Panc1 (cell line): ENCODE measurements at places on chromosomes 1 and 21.

DNA sequence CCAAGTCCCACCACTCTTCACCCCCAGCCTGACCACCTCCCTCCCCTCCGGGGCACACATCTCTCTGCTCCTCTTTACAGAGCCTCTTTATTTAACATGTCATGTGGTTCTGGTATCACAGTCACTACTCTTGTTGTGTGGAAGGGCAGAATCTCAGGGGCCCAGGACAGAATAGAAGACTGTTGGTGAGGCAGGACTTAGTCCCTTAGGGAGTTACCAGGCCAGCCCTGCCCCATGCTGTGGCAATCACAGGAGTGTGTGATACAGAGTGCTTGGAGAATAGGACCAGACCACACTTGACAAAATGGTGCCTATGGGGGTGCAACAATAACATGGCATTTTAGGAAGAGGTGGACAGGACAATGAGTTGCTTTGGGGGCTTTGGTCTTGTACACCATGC lies 43.0 kb upstream of the CRNN start:
- DNase-seq = no peak

GRCh38 chr1:56385314-56385713 lies 194.0 kb downstream of the PLPP3 start:
- DNase-seq = no peak

DNA sequence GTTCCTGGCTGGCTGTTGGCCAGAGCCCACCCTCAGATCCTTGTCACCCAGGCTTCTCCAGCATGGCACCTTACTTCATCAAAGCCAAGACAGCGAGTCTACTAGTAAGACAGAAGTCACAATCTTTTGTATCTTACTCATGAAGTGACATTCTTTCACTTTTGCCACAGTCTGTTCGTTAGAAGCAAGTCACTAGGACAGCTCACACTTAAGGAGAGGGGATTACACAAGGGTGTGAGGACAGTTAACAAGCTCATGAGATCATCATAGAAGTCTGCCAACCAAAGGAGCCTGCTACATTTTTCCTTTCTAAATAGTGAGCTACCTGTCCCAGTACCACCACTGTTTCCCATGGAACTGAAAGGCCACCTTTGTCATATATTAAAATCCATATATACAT lies 61.5 kb downstream of the PACC1 start:
- no peak for DNase-seq

- no peak for DNase-seq
Measured at GRCh38 chr1:94362466-94363058, 55.6 kb upstream of the ABCD3 start.

DNA sequence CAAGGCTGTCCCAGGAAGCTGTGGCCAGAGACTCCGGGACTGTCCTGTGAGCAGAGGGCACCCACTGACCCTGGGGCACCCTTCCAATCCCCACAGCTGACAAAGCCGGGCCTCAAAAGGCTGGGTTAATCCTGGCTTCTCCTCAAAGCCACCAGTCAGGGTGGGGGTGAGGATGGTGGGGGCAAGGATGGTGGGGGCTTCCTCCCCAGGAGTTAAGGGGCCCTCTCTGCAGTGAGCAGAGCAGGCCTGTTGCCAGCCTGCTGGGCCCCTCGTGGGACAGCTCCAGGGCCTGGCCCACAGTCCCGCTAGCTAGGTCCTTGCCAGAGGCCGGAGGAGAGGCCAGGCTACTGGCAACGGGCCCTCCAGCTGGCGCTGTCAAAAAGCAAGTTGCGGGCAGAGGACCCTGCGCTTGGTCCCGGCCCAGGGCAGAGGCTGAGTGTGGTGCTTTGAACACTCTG lies 37.9 kb upstream of the CCDC27 start:
- DNase-seq = no peak

DNA sequence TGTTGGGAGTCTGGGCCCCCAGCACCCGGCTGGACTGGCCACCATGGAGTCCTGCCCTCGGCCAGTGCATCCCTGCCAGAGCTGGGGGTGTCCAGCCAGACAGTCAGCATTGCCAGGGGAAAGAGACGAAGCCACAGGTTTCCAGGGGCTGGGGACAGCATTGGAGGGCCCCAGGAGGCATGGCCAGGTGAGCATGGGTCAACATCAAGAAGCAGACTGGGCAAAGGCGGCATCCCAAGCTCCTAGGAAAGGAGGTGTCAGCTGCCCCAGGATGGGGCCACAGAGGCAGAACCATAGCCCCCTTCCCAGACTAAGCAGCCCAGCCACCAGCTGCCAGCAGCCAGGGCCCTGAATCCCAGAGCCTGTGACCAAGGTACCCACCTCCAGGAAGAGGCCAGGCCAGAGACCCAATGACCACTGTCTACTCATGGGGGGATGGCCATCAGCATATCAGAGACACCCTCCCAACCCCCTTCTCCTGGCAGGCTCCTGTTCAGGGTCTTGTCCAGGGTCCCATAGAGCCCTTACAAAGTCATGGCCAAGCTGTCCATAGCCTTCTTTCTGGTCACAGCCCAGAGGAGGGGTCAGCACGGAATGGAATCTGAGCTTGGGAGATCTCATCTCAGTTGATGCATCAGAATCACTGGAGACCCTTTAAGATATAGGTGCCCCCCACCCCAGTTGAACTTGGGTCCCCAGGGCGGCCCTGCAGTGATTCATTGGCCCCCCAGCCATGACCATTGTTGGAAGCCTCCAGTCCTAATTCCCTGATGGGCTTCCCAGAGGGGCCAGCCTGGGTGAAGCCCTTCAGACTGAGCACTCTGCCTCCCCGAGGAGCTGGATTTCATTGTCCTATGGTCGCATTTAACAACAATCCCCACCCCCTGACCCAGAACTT lies 32.5 kb downstream of the WNT3A start:
- DNase-seq = no peak

DNA sequence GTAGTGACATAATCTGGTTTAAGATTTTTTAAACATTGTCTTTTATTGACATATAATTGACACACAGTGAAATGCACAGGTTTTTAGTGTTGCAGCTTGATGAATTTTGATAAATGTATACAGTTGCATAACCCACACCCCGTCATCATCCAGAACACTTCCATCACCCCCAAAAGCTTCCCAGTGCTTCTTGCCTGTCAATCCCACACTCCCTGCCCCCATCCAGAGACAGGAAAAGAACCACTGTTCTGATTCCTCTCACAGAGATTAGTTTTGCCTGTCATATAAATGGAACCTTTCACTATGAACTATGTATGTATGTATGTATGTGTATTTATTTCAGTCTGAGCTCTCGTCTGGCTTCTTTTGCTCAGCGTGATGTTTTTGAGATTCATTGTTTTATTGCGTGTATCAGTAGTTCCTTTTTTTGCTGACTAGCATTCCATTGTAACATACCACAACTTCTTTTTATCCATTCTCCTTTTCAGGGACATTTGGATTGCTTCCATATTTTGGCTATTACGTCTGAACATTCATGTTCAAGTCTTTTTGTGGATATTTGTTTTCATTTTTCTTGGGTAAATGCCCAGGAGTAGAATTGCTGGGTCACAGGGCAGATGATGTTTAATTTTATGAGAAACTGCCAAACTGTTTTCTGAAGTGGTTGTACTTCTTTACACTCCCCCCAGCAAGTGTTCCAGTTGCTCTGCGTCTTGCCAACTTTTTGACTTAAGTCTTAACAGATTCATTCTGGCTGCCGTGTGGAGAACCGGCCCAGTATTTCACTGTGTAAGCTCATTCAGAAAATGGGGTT lies 8.7 kb downstream of the UBIAD1 start:
- no peak for DNase-seq

DNA sequence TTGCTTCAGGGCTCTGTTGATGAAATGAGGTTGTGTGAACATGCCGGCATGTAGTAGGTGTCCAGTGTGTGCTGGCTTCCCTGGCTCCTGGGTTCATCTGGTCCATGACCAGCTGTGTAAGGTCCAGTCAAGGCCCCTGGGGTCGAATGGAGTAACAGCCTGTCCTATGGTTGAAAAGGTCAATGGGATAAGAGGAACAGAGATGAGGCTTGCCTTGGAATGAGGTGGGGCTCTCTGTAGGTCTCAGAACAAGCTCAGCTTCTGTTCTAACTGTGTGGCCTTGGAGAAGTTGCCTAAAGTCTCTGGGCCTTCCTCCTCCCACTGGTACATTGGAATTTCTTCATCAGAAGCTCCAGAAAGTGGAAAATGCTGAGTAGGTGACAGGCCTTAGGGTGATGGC lies 26.6 kb downstream of the RPS6KA1 start:
- no peak for DNase-seq

- no peak for DNase-seq
Measured at GRCh38 chr1:230542054-230542453, 100.2 kb upstream of the COG2 start.

DNA sequence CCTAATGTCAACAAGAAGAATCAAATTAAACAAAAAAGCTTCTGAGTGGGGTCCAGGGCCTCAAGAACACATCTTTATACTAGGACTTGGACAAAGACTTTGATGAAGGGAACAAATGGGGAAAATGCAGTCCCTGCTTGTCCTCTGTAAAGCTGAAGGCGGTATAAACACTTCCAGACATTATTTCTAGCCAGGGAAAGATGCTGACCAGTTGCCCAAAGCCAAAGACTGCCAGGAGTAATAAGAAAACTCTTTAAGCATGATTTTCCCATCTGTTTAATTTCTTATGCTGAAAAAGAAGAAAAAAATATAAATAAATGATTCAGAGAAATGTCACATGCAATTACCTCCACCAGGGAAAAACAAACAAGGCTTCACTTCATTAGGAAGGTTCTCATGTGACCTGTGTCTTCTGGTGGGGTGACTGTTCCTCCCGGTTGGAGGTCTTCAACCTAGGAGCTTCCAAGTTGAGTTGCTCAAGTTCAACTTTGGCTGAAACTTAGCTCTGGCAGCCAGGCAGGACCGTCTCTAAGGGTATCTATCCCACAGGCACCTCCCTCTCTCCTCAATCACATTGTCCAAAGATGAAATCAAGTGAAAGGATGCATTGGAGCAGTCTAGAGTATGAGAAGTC lies 65.2 kb upstream of the KCNE2 start:
- DNase-seq = no peak

DNA sequence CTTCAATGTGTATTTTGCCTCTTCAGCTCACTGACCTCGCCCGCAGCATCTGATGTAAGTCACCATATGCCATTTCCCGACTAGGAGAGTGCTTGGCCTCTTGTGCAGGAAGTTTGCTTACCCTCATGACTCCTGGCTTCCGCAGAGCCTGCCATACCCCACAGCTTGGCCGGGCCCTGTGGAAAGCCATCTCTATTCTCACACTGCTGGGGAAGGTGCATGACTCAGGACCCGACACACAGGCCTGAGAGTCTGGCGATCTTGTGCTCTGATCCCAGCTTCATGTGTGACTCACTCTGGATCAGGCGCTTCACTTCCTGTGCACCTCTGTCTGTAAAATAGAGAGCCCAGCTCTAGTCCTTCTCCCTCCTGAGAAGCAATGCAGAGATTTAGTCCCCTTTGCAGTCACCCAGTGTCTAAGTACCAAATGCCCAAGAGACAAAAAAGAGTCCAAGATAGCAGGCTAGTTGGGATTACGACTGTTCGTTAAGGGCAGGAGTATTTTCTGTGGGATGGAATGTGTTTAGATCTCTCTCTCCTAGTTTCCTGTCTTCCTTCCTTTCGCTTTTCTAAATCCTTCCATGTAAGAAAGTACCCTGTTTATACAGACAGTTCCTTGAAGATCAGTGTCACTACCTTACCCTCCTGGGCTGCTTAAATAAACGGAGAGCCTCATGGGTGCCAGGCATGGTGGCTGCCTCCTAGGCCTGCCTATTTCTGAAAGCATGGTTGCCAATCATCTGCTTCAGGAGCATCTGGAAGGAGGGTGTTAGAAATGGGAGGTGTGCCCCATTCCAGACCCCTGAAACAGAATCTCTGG lies 62.8 kb upstream of the KIF26B start:
- DNase-seq = peak; percentile 75

DNA sequence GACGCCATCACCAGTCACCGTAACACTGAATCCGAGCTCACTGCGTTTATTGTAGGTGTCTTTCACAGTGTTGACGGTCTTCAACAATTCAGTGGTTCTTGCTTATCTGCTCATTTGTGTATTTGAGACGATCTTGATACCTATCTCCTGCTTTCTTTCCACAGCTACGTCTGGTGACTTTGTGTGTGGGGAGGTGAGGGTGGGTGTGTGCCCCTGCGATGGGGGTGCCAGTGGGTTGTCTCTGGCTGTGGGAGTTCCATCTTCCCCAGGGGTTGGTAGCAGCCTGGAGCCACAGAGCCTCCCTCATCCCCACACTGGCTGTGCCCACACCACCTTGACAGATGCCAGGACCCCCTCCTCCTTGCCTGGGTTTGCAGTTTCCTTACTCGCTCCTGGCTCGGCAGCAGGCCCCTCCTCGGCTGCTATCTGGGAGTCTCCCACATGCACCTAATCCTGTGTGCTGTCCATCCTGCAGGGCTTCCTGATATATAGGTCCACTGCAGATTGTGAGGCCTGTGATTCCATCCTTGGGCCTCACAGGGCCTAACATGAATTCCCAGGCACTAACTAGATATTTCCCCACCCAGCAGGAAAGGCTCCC lies 6.3 kb upstream of the PARP1 start:
- no peak for DNase-seq

- DNase-seq = no peak
Measured at GRCh38 chr1:22297999-22298398, 153.7 kb upstream of the ZBTB40 start.

- no peak for DNase-seq
Measured at GRCh38 chr1:159632922-159633321, 45.3 kb downstream of the APCS start.

DNA sequence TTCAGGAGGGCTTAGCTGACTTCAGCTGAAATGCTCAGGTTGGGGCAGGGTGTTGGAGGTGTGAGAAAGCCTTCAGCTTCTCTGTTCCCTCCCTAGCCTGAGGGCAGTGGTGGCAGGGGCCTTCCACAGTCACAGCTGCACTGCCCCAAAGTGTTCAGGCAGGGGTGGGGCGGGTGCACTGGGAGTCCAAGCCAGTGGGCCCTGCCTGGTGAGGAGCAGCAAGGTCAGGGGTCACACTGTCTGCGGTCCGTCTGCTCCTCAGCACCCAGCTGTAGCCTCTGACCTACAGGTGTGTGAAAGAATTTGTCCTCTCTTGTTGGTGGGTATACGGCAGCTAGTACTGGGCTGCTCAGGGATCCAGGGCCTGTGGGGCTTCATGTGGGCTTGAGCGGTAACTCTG lies 490.4 kb upstream of the NCAM2 start:
- DNase-seq = no peak

- DNase-seq = no peak
Measured at GRCh38 chr1:14267991-14268390, 330.5 kb upstream of the KAZN start.

- DNase-seq = no peak
Measured at GRCh38 chr1:68188060-68188538, 44.2 kb downstream of the WLS start.

DNA sequence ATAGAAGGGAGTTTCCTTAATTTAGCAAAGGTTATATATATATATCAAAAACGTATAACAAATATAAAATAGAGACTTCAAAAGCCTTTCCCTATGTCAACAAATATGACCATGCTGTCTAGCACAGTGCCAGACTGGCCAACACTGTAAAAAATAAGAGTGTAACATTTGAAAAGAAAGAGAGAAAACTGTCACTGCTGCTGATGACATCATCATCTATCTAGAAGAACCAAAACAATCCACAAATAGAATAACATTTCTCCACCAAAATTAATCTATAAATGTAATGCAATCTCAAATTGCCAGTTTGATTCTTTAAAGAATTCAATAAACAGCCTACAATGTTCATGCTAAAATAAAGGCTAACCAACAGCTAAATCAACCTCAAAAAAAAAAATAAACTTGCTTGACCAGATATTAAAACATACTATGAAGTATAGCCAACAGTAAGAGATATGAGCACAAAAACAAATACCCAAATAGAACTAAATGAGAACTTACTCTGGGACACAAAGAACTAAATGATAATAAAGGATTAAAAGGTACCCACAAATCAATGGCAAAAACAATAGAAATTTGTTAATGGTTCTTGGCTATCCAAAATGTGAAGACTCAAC lies 50.2 kb downstream of the ENAH start:
- no peak for DNase-seq
